CD4-positive, alpha-beta T cell treated with Interleukin-15 for 4 hours (primary cell): ENCODE measurements at places on chromosomes 5 and 9.

- DNase-seq = no peak
Measured at GRCh38 chr5:60701321-60701968, 1.5 kb upstream of the DEPDC1B start.

DNA sequence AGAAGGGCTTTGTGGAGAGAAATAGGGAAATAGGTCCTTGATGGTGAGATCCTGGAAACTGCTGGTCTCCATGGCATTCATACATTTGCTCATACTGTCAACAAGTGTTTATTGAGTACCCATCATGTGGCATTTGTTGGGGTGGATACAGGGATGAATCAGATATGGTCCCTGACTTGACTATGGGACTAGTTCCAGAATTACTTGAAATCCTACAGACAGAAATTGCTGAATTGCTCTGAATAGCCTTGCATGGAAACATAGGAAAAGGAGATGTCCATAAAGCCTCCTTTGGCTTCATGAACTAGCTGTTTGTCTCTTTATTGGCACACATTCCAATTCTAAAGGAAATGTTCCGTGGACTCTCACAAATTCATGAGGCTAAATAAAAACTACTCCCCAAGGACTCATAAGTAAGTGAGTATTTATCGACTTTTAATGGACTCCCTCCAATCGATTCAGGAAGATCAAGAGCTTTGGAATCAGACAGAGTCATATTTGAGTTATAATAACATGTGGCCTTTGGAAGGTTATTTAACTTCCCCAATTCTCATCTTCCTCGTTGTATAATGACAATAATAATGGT is 122.4 kb upstream of the C6 start:
- DNase-seq = no peak

DNA sequence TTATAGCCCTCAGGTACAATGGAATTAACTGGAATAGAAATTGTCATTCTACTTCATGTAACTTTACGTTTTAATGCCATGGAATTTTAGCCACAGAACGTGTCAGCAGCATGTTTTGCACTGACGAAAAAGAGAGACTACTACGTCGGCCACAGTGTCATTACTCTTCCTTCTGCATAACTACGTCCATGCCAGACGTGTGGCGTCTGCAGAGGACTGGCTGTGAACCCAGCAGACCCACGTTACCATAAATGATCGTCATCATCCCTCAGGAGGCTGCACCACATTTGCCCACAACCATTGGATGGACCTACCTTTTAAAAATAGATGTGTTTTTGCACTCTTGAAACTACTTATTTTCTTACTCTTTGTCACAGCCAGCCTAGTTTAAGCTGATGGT is 63.8 kb upstream of the ATG10 start:
- no peak for DNase-seq

DNA sequence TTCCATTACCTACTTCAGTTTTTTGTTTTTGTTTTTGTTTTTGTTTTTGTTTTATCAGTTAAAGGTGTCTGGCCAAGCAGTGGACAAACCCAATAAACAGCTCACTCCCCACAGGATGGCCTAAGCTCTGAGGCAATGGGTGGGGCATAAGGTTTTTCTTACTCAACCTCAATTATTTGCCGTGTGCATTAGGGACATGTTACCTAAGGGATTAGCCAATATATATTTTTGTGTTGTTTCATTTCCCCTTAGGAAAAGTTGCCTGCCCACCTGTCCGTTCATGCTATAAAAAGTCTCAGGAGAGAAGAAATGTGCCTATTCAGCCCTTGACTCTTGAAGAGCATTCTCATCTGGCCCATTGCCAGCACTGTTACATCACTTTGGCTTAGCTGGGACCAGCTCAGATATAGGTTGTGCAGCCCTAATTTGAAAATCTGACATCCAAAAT is 7.3 kb downstream of the SH3RF2 start:
- DNase-seq = no peak

GRCh38 chr5:29134418-29134817 is 2059.1 kb upstream of the CDH6 start:
- no peak for DNase-seq

DNA sequence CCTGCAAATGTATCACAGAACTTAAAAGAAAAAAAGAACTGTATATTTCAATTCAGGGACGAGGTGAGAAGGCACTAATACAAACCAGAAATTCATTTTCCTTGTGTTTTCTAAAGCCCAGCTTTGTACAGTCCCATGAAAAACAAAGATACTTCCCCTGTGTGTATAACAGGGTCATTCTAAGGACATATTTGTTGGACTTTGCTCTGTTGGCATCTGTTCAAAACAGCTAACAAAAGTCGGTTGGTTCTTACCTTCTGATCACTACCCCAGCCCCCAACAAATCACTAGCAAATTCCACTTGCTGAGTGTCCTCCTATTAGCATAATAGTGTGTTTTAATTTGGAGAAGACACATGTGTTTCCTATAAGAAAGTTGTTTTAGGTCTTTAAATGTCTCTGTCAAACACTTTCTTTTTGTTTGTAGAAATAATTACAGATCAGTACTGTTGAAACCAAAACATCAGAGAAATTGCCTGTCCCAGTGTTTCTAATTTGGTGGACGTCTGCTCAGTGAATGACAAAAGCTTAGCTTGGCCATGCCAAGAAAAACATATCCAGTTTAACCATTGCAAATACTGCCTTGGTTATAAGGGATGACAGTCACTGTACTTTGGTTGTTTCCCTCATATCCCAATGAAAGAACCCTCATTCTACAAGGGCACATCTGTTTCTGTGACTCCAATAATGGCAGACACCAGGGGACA is 480.5 kb downstream of the EBF1 start:
- no peak for DNase-seq

DNA sequence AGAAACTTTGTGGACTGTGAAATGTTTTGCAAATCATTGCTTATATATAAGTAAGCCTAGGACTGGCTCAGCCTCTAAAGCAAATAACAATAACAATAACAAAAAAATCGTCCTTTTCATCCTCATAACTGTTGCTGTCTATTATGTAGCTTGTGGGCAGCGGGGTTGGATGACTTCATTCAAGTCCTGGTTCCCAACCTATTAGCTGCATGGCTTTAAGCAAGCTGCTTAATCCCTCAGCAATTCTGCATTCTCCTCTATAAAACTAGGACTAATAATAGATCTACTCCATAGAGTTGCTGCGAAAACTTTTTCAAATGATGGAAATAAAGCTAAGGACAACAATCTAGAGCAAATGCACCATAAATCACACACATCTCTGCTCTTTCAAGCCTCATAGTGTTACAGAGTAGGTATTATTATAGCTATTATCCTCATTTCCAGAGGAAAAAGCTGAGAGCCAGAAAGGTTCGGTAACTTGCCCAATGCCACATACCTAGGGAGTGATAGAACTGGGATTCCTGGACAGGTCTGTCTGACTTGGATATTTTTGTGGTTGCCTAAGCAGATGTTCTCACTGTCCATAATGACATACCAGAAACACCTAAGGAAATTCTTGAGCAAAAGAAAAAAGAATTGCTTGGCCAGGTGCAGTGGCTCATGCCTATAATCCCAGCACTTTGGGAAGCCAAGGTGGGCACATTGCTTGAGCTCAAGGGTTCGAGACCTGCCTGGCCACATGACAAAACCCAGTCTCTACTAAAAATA is 98.8 kb upstream of the ADRA1B start:
- no peak for DNase-seq

- DNase-seq = no peak
Measured at GRCh38 chr9:4489562-4489918, 728 bp upstream of the SLC1A1 start.

DNA sequence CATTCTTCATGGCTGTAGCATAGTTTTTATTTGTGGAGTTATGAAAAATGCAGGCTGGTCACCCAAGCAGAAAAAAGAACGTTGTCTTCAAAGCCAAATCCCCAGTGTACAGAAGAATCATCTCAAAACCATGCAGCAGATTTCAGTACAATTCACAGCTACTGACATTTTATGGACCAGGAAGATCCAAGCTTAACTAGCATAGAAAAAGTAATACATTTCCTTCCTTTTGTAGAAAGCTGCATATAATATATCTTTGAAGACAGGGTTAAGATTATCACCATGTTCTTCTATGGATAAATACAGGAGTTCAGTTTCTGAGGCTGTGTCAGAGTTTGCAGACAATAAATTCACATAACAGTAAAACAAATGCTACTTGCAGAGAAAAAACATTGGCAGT is 1054.8 kb upstream of the C9orf72 start:
- no peak for DNase-seq

DNA sequence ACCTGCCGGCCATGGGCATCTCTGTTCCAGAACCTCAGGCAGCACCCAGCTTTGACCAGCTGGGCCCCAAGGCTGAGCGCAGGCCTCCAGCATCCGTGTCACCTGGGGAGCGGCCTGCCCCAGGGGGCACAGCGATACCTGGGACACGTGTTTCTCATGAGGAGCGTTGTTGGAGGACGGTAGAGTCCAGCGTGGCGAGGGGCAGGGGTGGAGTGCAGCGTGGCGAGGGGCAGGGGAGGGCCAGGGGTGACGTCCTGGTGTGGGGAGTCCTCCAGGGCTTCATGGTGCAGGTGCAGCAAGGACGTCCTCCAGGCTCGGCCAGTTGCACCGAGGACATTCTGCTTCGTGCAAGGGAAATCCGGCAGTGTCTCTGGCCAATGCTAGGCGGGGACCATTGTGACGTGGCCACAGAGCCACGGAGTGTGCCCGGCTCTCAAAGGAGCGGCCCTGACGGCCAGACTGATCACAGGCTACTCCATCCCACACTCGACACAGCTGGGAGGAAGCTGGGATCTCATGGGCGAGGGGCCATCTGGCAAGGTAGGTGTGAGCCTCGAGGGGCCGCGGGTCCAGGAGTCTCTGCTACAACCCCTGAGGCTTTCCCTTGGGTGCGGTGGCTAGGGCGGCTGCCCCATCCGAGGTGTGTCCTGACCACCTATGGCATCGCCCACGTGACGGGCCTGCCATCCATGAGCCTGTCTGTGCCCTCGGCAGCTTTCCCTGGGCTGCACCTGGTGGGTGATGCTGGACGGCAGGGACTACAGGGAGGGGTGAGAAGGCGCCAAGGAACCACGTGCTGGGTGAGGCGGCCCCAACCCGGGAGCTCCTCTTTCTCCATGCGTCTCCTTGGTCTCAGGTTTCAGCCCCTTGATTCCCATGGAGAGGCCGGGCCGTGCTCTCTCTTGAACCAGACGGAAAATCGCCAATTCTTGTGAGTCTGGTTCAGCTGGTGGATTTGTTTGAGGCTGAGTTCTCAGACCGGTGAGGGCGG is 33.8 kb downstream of the SLC9A3 start:
- no peak for DNase-seq
